A549 (cell line): ENCODE measurements at places on chromosomes 4 and X. TPM values are rescaled to one million over a fixed set of nuclear protein-coding genes. Genes with fewer than 3 reads are reported as not detected.

- DNase-seq: no peak
Observed at GRCh38 chr4:103664436-103665075, 55.2 kb downstream of the TACR3 start.

- peak; percentile 3 for DNase-seq
Observed at GRCh38 chr4:48445704-48446103, 37.4 kb upstream of the SLC10A4 start.

DNA sequence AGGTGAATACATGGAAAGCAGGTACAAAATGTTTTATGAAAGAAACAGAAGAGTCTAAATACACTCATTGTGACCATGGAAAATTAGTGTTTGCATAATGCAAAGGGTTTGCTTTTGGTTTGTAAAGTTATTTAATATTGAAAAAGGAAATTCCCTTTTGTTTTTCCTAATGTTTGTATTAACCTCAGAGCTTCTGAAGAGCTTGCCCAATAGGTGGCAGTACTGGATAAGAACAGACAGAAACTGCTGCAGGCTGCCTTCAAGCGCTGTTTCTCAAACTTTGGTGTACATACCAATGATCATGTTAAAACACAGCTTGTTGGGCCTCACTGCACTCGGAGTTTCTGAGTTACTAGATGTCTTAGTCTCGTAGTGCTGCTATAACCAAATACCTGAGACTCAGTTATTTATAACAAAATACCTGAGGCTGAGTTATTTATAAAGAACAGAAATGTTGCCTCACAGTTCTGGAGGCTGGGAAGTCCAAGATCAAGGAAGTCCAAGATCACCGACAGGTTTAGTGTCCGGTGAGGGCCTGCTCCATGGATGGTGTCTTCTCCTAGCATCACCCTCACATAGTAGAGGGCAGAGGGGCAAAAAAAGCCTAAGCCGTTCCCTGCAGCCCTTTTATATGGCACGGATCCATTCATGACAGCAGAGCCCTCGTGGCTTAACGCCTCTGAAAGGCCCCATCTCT, 54.2 kb downstream of the SUPT20HL2 start:
- DNase-seq: peak; percentile 76

- DNase-seq: no peak
Observed at GRCh38 chr4:104424475-104424941, 70.2 kb downstream of the CXXC4 start.

- peak; percentile 12 for DNase-seq
Observed at GRCh38 chrX:10240918-10241317, 84.1 kb downstream of the CLCN4 start.

DNA sequence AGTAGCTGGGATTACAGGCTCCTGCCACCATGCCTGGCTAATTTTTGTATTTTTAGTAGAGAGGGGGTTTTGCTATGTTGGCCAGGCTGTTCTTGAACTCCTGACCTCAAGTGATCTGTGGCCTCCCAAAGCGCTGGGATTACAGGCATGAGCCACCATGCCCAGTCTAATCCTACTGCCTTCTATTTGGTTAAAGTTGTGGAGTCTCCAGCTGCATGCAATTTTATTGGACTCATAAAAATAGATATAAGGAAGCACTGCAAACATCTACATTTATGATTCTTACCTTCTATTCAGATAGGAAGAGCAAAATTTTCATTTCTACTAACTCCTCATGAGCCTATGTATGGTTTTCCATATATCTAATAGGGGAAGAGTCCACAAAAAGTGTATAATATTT, 13.7 kb downstream of the RIPPLY1 start:
- DNase-seq: no peak

GRCh38 chrX:28625223-28625622, 38.0 kb downstream of the IL1RAPL1 start:
- DNase-seq: no peak

GRCh38 chr4:163582703-163583102, 88.2 kb downstream of the TMA16 start:
- no peak for DNase-seq

GRCh38 chr4:11635342-11635741, 206.6 kb upstream of the HS3ST1 start:
- peak; percentile 52 for DNase-seq

- DNase-seq: no peak
Observed at GRCh38 chr4:24625091-24625490, 40.7 kb upstream of the DHX15 start.

- DNase-seq: no peak
Observed at GRCh38 chrX:68115371-68115770, 317.9 kb downstream of the OPHN1 start.

GRCh38 chr4:78162342-78162741, 105.2 kb downstream of the FRAS1 start:
- DNase-seq: no peak

DNA sequence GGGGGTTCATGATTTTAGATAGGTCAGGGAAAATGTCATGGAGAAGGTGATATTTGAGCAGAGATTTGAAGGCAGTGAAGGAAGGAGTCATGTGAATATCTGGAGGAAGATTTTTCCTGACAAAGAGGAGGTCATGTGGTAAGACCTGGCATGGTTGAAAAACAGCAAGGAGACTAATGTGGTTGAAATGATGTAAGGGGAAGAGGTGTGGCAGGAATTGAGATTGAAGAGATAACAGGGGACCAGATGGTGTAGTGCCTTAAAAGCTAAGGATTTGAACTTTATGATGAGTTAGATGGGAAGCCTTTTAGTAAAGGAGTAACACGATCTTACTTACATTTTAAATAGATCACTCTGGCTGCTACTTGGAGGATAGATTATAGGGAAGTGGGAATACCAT, 210.9 kb downstream of the RTL9 start:
- DNase-seq: no peak

- no peak for DNase-seq
Observed at GRCh38 chr4:8493484-8493883, 52.9 kb downstream of the TRMT44 start.

DNA sequence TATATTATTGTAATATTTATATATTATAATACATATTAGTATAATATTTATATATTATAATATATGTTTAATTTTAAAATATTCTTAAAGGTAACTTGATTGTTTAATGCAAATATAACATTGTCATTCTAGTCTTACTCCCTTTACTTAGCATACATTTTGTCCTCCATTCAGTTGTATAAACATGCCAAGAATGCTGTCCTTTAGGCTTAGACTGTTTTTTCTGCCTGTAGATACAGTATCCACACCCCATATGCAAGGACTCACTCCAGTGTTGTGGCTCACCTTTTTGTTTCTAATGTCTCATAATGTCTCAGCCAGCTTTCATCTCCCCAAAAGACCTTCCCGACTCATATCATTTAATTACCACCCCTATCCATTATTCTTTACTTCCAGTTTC, 2110.0 kb downstream of the PCDH7 start:
- DNase-seq: no peak

DNA sequence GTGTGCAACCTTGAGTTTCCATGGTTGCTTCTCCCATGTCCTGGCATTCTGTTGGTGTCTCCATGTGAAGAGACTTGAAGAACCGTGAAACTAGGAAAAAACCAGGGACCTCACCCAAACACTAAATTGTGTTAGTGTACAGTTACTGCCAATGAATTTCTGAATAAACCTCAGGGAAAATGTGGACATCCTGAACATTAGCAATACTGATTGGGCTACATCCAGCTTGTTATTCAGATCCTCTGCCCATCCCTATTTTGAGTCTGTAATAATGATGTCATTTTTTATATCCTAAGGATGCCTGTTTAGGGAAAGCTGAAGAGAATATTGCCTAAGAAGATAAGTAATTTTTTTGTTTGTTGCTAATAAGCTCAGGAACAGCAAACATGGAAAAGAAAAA, 262.7 kb downstream of the TMA16 start:
- DNase-seq: no peak

- DNase-seq: peak; percentile 65
Observed at GRCh38 chr4:173288296-173288695, 45.9 kb downstream of the HMGB2 start.

- no peak for DNase-seq
Observed at GRCh38 chr4:124913237-124913636, 200.7 kb upstream of the ANKRD50 start.

GRCh38 chr4:5619913-5620625, 88.3 kb downstream of the EVC2 start:
- no peak for DNase-seq

- no peak for DNase-seq
Observed at GRCh38 chrX:130658310-130658709, 244.7 kb downstream of the ENOX2 start.

GRCh38 chrX:20067709-20068561, 48.8 kb downstream of the MAP7D2 start:
- peak; percentile 44 for DNase-seq

DNA sequence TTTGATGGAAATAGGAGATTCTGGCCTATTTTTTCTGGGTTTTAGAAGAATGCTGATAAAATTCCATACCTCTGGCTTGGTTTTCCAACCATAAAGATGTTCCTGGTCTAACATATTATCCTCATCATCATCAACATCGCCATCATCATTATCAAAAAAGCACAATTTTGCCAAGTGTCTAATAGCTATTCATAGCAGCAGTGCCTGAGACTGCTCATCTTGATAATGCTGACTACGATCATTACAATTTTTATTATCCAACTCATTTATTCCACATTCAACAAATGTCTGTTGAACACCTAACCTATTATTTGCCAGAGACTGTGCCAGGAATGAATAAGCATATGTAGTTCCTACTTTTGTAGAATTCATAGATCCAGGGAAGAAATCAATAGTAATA, 303.5 kb upstream of the GATB start:
- no peak for DNase-seq

DNA sequence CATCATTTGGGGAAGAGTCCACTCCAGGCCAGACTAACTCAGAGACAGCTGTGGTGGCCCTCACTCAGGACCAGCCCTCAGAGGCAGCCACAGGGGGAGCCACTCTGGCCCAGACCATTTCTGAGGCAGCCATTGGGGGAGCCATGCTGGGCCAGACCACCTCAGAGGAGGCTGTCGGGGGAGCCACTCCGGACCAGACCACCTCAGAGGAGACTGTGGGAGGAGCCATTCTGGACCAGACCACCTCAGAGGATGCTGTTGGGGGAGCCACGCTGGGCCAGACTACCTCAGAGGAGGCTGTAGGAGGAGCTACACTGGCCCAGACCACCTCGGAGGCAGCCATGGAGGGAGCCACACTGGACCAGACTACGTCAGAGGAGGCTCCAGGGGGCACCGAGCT, 3.3 kb upstream of the ERAS start:
- no peak for DNase-seq

DNA sequence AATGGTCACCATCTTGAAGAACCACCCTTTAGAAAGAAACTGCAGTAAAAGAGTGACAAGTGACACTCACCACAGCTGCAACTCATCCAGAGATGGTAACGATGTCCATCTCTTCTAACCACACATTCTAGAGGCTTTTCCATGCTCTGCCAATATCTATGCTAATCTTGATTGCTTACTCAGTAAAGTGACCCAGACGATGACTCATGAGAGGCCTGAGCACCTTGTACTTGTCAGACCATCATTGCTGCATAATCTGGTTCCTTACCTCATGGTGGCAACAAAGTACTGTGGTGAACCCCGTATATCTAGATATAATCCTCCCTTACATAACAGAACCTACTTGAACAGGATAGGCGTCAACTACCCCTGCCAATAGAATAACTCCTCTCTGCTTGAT, 75.6 kb downstream of the CCNG2 start:
- no peak for DNase-seq

DNA sequence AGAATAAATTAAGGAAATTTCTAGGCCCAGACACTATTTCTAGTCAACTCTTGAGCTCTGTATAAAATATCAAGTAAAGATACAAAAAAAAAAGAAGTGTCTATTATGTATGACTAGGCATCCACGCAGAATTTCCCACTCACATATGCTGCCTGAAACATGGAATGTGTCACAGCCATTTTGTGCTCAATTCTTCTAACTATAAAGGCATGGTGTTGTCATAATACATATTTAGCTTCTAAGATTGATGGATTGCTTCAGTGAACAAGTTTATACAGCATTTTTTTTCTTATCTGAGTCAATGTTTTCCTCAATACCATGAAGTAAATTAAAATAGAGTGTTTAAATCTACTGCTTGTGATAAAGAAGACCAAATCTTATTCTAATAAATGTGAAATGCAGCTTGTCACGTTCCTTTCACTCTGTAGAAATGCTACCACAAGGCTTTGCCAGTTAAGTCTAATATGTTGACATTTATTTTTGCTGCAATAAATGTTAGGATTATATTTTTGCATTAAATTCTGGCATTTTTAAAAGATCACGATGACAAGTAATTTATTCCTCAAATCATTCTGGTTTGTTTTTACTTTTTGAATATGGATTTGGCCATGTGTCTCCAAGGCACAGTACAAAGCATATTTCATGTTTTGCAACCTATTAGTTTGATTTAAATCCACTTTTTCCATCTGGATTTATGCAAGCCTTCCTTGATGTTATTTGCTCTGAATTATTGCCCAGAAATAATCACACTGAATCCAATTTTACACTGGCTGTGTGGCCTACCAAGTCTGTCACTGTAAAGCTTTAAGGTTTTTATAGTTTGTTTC, 1829.0 kb upstream of the PCDH7 start:
- no peak for DNase-seq

DNA sequence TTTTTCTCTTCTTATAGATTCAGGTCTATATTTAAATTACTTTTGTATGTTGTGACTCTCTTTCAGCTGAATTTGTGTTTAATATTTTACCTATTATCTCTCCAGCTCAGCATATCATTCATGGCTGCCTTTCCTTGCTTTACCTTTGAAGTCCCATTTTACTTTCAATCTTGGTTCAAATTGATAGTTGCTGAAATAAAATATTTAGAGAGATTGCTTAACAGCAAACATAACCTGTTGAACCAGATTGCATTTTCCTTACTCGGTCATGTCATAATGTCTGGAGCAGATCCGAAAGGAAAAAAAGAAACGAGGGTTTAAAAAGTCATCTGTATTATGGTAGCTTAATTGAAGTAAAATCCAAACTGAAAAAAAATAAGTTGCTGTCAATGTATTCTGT, 94.1 kb downstream of the IL1RAPL2 start:
- DNase-seq: no peak

DNA sequence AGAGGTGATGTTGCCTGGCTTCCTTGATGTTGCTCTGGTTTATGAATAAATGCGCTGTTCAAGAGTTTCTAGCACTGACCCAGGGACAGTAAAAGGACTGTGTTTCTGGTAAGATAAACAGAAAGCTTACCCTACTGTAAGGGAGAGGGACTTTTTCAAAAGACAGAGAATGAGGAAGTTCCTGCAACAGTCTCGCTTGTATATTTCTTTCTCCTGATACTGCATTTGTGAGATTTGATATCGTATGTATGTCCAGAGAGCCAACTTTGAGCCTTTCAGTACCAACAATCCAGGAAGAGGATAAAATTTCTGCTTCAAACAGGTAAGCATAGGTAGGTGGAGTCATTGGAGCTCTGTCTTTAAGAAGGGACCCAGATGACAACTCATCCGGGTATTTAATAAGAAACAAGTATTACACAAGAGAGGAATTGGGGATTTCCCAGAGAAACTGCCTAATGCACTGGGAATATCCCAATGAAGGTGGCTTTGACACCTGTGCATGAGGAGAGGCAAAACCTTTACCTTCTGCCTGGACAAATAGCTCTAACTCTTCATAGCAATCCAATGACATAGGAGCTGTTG, 773 bp downstream of the DAPP1 start:
- no peak for DNase-seq

The PRSS12 gene
- 0.28 to 0.45 TPM (median 0.36 TPM) in 3 replicates for polyA plus RNA-seq

The C4orf46 gene
- 10.7 to 11.2 TPM (median 10.9 TPM) in 3 replicates for polyA plus RNA-seq

The SOD3 gene
- not detected in 3 replicates for polyA plus RNA-seq

The CT45A6 gene
- not detected in 3 replicates for polyA plus RNA-seq

The KIT gene
- polyA plus RNA-seq: not detected in 3 replicates

The TMPRSS11F gene
- polyA plus RNA-seq: not detected in 3 replicates

The ZIC3 gene
- not detected in 3 replicates for polyA plus RNA-seq

The CXXC4 gene
- polyA plus RNA-seq: 0.03 to 0.04 TPM (median 0.03 TPM) in 3 replicates

The GYG2 gene
- 11.0 to 13.6 TPM (median 12.7 TPM) in 3 replicates for polyA plus RNA-seq

The EGF gene
- polyA plus RNA-seq: 0.54 to 0.59 TPM (median 0.58 TPM) in 3 replicates

The PI4K2B gene
- polyA plus RNA-seq: 6.8 to 8.4 TPM (median 7.8 TPM) in 3 replicates

The PNMA5 gene
- not detected in 3 replicates for polyA plus RNA-seq

The GRIA2 gene
- polyA plus RNA-seq: not detected in 3 replicates
